ENCODE measurements at places on chromosomes 6 and 20.

- DNase-seq, result no peak
Measured at GRCh38 chr6:49541936-49542335, 8.5 kb upstream of the C6orf141 start.

DNA sequence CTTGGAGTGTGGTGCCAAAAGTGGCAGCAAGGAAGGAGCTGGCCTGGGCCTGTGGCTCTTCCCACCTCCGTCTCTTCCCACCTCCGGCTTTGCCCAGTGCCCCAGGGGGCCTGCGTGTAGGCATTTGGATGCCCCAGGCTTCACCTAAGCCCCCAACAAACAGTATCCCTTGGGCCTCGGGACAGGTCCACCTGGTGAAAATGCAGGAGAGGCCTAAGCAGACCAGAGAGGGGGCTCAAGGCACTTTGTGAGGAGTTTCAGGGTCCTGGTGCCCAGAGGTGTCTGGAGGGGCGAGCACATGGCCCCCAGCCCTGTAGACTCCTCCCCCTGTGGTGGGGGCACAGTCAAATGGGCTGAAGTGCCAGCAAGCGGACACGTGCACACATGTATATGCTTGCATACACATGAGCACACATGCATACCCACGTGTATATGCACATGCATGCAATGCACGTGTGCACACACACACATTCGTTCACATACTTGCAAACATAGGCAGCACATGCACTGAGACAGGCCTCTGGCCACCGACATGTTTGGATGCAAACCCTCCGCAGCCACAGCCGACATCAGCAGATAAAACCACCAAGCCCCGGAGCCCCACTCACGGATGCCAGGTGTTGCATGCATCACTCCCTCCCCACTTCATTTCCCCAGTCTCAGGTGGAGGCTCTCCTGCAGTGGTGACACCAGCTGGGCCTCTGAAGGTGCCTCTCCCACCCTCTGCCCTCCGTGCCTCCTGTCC, 124.5 kb downstream of the TAF4 start:
- no peak for DNase-seq

DNA sequence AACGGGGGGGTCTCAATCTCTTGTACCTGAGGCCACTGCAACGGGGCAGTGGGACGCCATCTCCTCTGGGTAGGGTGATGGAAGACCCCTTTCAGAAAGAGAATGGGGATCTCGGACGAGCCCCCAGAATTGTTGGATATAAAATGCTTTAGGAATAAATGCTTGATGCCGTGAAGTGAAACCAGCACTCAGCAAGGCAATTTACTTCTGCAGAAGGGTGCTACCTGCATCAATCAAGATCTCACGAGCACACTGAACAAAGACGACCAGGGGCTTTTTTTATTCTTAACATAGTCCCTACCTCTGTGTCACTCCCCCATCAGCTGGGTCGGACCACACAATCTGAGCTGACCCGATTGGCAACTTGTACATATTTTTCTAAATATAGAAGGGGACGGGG, 203.6 kb upstream of the TBX18 start:
- no peak for DNase-seq

- DNase-seq, result no peak
Measured at GRCh38 chr6:72938104-72938503, 287.2 kb downstream of the KHDC1L start.

DNA sequence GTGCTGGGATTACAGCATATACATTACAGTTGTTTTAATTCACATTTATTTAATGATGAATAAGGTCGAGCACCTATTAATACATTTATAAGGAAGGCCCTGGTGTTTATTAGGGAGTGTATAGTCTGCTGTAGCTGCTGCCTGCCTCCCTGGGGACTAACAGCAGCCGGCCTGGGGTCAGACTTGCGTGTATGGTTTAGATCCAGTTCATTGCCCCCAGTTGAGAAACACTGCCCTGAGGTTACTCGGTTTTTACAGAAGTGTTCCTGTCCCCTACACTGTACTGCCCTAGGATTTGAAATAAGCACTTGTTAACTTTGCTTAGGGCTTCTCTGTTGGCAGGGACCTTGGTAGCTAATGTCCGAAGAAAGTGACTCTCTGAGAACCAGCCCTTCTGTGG, 4.0 kb downstream of the TTPAL start:
- DNase-seq, result no peak

DNA sequence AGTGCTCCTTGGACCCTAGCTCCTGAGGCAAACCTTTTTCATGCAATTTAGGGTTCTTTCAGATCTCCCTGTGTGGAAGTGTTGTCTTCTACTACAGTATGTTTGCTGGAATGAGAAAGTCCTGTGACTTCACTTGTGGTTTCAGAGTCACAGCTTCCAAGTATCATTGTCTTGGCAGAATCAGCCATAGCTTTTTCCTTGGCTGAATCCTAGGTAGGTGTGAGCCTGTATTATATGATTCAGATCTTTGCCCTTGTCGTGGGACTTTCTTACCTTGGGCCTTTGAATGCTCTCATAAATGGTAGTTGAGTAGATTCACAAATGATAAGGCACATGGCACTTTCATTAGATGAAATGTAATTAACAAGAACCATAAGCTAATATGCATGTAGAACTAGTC, 16.5 kb downstream of the CARMIL1 start:
- DNase-seq, result no peak

DNA sequence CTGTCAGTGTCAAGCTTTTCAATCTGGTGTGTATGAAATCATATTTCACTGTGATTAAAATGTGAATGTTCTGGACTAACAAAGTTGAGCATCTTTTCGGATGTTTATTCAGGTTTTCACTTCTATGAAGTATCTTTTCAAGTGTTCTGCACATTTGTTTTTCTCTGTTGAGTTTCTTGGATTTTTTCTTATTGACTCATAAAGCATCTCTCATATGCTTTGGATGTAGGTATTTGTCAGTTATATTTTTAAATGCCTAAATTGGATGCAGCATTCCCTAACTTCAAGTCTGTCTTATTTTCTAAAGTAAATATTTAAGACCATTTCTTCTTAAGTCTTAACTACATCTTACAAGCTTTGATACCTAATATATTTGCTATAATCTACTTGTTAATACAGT, 398.0 kb downstream of the PLCB1 start:
- DNase-seq, result no peak

- DNase-seq, result no peak
Measured at GRCh38 chr6:151141685-151142084, 98.1 kb upstream of the AKAP12 start.

- no peak for DNase-seq
Measured at GRCh38 chr6:77015350-77015749, 447.9 kb downstream of the HTR1B start.

- DNase-seq, result no peak
Measured at GRCh38 chr6:45558858-45559257, 181.1 kb upstream of the SUPT3H start.

DNA sequence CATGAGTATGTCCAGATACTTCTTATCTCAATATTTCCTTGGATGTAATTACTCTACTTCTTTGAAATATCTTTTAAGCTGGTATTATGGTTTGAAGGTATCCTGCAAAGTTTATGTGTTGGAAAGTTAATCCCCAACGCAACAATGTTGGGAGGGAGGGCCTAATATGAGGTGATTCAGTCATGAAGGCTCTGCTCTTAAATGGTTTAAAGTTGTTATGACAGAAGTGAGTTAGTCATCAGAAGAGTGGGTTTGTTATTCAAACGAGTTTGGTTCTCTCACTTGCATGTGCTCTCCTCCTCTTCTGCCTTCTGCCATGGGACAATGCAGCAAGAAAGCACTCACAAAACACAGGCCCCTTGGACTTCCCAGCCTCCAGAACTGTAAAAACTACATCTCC, 176.3 kb downstream of the KCNQ5 start:
- DNase-seq, result no peak

- DNase-seq, result no peak
Measured at GRCh38 chr6:147071776-147072175, 132.4 kb upstream of the STXBP5 start.

- DNase-seq, result no peak
Measured at GRCh38 chr20:20304942-20305341, 63.0 kb upstream of the INSM1 start.

GRCh38 chr20:35327074-35327976, 35.1 kb upstream of the FAM83C start:
- no peak for DNase-seq

All from stimulated activated CD8-positive, alpha-beta memory T cell treated with anti-CD3 and anti-CD28 coated beads, Interleukin-15, amount 100 ng/mL, for 4 hours (primary cell).